ENCODE measurements at places on chromosomes 11 and 22.

GRCh38 chr11:3002871-3003270, 10.7 kb upstream of the NAP1L4 start:
- DNase-seq, result no peak

- DNase-seq, result no peak
Observed at GRCh38 chr11:22779850-22780249, 49.8 kb downstream of the SVIP start.

GRCh38 chr11:67167091-67167490, 48.0 kb downstream of the KDM2A start:
- DNase-seq, result no peak

DNA sequence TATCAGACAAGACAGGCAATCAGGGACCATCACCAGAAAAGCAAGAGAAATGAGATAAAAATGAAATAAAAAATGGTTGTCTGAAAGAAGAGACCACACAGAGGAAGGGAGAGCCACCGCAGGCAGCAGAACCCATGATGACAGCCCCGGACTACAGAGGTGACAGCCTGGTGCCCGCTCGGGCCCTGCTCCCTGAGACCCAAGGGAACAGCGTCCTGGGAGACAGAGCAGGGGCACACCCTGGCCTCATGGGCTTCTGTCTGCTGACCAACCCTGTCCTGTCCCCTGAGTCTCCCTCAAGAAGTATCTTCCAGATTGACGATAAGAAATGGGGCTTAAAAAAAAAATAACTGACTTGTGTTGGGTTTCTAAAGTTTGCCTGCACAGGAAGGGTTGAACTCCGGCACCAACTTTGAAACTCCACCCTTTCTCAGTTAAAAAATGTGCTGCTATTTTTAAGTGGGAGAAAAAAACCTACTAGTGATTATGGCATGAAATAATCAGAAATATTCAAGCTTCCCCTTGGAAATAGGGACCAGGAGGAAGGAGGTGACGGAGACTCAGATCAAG, 70.1 kb upstream of the TTLL12 start:
- DNase-seq, result no peak

- DNase-seq, result no peak
Observed at GRCh38 chr11:70270877-70271648, 573 bp downstream of the PPFIA1 start.

DNA sequence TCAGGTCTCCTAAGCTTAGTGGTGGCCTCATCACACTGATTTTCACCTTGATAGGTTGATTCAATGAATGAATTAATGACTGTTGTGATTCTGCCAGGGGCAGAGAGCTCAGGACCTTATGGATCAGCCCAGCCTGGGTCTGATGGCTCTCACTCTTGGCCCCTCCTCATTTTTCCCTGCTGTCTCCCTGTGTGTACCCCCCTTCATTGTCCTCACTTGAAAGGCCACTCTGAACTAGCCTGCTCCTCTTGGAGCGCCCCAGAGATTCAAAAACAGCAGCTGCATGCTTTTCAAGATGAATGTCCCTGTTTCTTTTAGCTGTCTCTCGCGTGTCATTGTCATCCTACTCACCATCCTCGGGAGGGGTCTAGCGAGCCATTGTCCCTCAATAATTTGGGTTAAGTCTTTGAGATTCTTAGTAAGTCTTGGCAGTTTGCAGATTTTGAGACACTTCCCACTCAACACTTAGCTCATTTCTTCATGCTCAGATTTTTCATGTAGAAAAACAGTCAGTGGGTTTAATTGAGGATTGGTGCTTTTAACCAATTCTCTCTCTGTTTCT, 42.5 kb upstream of the MICAL2 start:
- DNase-seq, result no peak

GRCh38 chr11:62669420-62670161, 1.9 kb upstream of the UQCC3 start:
- no peak for DNase-seq

DNA sequence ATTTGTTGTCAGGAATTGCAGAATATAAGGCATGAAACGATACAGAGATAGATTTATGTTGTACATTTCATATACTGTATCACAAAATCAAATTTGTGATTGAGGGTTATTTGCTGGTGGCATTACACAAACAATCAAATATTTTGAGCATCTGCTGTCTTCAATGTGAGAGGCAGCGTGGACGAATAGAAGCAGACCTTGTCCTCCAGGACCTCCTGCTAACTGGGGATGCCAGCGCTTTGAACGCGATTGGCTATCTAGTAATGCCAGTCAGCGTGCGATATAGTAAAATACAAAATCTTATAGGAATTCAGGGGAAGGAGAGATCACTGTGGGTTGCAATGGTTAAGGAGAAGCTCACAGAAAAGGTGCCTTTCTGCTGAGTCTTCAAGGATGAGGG, 631 bp upstream of the SNX19 start:
- DNase-seq, result no peak

DNA sequence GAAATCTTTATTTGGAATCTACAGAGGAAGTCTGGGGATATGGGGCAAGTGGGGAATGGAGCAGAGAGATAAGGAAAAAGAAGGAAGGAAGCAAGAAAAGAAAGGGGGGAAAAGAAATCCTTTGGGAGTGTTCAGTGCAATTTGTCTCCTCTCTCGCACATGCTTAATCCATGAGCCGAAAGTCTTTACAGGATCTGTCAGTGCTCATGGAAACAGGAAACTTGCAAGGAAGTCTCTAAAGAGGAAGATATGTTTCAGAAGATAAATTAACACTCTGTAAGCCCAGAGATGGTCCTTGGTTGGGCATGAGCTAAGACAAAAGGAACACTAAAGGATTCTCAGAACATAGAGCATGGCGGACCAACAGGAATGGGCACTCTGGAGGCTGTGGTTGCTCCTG, 47.9 kb upstream of the FLI1 start:
- DNase-seq, result no peak

GRCh38 chr11:31812383-31813381, 1.6 kb upstream of the PAX6 start:
- no peak for DNase-seq

DNA sequence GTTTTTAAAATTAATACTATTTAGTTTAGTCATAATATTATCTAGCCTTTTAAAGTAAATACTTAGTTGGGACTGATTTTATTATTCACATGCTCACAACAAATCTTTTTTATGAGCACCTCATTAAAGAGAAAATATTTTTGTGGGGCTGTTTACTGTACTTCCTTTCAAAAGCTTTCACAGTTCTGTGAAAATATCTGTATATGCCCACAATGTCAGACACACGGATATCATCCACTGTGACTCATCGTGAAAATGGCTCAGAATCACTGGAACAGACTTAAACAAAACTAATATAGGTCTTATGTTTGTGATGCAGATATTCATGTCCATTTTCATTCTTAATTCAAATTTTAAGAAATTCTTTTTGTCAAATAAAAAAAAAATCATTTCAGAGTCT, 305.2 kb downstream of the RAB38 start:
- no peak for DNase-seq

- no peak for DNase-seq
Observed at GRCh38 chr11:11456866-11457265, 103.8 kb upstream of the CSNK2A3 start.
